ENCODE measurements at places on chromosomes 4 and X.

GRCh38 chr4:1968686-1969295, 40.0 kb downstream of the NELFA start:
- DNase-seq: no peak

DNA sequence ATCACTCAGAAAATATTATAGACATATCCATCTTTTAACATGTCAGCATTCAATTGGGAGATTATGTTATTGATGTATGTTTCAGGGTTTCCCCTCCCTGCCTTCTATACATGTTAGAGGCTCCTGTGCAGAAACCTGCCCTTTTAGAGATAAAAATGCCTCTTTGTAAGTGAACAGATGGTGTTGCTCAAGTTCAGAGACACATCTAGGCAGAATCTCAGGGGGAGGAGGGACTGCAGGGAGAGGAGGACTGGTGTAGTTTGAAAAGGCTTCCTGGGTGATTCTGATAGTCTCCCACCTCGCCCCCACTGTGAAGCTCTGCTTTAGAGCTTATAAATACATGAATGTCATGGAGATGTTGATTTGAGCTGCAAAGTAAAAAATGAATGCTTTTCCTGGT, 12.0 kb upstream of the UNC5C start:
- no peak for DNase-seq

DNA sequence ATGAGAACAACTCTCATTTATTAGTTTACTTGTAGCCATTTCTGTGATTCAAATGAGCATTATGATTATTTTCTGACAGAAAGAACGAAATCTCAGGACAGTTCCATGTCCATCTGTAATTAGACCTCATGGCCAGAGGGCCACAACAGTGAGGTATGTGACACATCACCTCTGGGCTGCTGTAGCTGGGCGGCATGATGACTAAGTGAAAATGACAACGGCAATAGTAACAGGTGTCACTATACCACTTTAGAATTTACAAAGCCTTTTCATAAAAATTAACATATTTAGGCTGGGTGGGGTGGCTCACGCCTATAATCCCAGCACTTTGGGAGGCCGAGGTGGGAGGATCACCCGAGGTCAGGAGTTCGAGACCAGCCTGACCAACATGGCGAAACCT, 252.6 kb downstream of the CBR4 start:
- DNase-seq: no peak

- DNase-seq: no peak
Observed at GRCh38 chrX:48465336-48465933, 4.6 kb downstream of the SLC38A5 start.

- DNase-seq: no peak
Observed at GRCh38 chrX:10756441-10756840, 136.1 kb upstream of the MID1 start.

DNA sequence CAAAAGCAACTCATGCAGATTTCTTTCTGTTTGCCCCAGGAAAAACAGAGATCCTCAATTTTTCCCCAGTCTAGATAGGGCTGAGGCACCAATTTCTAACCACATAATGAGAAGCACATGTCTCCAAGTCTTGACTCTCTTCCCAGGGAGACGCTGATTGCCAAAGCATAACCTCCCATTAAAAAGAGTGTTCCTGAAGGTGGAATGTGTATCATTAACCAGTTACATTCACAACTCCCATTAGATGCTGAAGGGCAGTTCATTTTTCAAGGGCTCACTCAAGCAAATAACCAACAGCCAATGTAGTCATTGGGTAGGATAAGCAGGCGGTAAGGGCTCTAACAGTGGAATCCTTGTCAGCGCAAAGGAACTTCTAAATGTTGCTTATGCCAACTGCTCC, 27.5 kb downstream of the TMEM47 start:
- DNase-seq: no peak

DNA sequence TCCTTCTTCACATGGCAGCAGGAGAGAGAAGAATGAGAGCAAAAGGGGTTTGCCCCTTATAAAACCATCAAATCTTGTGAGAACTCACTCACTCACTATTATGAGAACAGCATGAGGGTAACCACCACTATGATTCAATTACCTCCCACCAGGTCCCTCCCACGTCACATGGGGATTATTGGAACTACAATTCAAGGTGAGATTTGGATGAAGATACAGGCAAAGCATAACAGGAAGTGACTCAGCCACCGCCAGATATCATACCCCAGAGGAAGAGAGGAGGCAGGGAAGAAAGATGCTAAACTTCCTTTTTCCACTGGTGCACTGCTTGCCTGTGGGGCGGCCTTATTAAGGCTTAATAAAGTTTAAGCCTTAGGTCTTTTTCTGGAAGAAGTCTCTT, 766.1 kb downstream of the KCTD8 start:
- DNase-seq: no peak

- DNase-seq: no peak
Observed at GRCh38 chr4:44985152-44985551, 258.8 kb upstream of the GNPDA2 start.

DNA sequence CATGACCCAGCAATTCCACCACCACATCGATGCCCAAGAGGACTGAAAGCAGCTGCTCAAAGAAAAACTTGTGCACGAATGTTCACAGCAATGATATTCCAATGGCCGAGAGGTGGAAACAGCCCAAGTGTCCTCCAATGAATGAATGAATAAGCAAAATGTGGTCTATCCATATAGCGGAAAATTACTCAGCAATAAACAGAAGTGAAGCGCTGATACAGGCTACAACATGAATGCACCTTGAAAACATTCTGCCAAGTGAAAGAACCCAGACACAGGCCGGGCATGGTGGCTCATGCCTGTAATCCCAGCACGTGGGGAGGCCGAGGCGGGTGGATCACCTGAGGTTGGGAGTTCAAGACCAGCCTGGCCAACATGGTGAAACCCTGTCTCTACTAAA, 5.2 kb upstream of the SLC2A9 start:
- no peak for DNase-seq

DNA sequence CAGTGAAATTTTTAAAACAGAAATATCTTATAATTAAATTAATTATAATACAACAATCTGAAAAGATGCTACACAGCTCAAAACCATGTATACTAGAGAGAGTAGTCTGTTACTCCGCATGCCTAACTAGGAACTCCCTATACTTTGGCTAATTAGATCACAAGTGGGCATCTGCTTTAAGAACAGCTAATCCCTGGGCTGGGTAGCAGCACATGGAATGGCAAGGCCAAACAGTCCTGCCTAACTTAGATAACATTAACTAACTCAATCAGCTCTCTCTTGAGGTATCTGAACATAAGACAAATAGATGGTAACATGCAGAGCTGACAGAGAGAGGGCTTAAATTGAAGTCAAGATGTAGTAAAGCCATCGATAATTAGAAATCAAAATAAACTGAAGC, 9.9 kb downstream of the CHIC2 start:
- DNase-seq: no peak

- no peak for DNase-seq
Observed at GRCh38 chr4:11106190-11106589, 322.5 kb downstream of the HS3ST1 start.

- DNase-seq: no peak
Observed at GRCh38 chr4:168570466-168570865, 73.6 kb downstream of the PALLD start.

GRCh38 chr4:88807499-88807898, 109.9 kb upstream of the NAP1L5 start:
- no peak for DNase-seq

DNA sequence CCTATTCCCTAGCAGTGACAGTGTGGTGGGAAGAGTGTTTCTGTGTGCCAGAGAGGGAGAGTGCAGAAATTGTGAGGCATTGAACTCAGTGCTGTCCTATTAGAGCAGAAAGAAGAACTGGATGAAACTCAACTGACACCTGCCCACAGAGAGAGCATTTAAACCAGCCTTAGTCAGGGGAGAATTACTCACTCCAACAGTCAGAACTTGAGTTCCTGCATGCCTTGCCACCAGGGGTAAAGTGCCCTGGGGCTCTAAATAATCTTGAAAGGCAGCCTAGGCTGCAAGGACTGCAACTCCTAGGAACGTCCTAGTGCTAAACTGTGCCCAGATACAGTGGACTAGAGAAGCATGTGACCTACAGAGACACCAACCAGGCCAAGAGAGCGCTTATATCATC, 12.8 kb downstream of the CYSLTR1 start:
- DNase-seq: no peak

DNA sequence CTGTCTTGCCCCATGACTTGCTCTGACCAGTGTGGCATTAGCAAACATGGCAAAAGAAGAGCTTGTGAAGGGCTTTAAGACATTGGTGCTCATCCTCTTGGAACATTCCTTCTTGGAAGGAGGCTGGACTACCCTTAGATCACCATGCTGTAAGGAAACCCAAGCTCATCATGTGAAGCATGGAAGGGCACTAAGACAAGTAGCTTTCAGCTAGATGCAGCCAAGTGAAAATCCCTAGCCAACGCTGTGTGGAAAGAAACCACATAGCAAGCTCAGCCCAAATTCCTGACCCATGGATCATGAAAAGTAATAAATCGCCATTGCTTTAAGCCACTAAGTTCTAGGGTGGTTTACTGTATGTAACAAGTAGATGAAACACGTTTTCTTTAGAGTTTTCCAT, 12.4 kb upstream of the PACRGL start:
- no peak for DNase-seq

DNA sequence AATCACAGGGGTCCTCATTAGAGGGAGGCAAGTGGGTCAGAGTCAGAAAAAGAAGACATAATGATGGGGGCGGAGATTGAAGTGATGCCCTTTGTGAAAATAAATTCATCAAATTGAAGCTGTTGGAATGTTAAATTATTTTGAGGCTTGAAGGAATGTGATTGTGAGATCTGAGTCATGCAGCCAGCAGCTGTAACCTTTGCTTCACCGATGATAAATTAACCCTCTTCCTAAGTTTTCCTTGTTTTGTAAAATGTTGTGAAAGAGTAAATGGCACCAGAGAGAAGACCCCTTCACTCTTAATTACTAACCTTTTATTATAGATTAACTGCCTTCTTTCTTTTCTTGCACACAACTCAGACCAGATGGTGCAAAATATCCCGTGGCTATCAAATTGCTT, 47.7 kb upstream of the FAM9A start:
- no peak for DNase-seq

- no peak for DNase-seq
Observed at GRCh38 chrX:134073341-134073740, 87.9 kb upstream of the GPC3 start.

- no peak for DNase-seq
Observed at GRCh38 chr4:5824635-5825034, 68.3 kb downstream of the CRMP1 start.

DNA sequence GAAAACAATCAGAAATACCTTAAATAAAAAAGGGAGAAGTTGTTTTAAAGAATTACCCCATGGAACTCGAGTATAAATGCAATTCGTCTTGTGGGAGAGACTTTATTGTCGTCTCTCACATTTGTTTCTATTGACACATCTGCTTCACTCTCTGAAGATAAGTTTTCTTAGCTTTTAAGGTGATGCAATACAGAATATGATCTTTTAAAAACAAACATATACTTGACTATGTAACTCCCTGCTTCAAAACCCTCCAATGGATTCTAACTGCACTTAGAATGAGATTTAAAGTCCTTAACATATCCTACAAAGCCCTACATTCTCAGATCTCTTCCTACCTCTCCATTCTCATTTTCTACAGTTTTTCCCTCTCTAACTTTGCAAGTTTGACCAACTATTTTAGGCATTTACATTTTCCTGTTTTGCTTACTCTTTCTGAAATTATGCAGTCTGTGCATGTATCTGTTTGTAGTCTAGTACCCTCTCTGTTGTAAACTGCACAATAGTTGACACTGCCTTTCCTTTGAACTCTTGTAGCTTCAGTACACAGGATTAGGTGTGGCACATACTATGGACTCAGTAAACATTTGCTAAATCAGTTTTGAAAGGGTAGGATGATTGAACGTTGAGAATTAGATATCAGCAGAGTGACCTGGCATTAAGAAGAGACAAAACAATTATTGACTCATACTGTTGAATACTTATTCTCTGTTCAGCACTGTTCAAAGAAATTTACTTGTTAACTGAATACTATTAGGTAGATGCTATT, 59.8 kb downstream of the AGTR2 start:
- no peak for DNase-seq

GRCh38 chr4:119240128-119240527, 27.6 kb downstream of the USP53 start:
- DNase-seq: no peak

DNA sequence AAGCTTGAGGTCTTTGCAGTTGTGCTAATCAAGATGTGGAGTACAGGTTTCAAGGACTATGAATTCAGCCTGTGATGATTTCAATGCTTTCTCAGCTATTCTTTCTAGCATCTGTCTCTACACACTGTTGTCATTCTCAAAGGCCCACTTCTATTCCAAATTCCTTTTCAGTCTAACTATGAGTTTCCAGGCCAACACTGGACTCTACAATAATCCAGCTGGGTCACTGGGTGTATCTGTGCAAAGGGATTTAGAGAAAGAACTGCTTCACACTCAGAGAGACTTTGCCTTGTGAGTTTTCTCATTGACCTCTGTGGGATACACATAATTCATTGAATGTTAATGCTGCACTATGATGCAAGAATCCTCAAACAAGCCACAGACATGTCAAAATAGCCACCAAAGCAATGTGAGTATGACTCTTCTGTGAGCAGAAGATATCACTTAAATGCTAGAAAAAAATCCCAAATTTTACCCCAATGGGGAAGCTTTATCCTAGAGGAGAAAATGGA, 171.8 kb upstream of the CLNK start:
- no peak for DNase-seq

GRCh38 chr4:96073461-96073860, 233.6 kb downstream of the PDHA2 start:
- DNase-seq: no peak

DNA sequence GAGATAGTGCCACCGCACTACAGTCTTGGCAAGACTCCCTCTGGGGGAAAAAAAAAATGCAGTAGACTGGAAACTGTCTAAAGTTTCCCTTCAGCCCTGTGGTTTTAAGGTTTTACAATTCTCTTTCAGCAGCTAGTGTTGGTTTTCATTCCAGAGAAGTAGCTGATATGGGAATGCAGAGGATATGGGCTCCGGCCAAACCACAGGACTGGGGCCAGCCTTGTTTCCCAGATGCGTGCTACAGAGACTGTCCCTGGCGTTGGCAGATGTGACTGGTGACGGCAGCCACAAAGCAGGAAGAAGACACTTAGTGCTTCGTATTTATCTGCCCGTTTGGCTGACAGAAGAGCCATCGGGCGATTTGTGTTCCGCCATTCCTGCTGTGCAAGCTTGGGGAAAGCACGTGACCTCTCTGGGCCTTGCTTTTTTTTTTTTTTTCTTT, 43.2 kb downstream of the ZBTB49 start:
- DNase-seq: no peak

DNA sequence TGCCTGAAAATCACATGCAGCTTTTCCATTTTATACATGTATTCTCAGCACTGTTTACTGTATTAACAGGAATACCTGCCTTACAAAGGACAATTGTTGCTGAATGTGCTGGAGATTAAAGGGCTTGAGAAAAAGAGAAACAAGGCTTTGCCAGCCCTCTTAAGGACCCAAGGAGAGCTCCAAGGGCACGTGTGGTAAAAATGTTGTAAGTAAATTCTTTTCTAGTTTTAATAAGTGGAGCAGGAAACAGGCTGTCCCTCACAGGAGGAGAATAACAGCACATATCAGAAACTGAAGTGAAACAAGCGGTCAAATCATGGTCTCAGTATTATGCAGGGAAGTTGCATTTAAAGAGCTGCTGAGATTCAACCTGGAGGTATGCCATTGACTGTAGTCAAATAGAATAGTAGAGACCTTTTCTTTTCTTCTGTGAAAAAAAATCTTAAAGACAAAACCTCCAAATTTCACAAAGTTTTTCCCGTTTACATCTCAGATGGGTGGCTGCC, 18.5 kb downstream of the IGFBP7 start:
- no peak for DNase-seq

GRCh38 chrX:9442056-9442455, 22.8 kb upstream of the TBL1X start:
- no peak for DNase-seq

- no peak for DNase-seq
Observed at GRCh38 chr4:2067446-2068197, 8.5 kb downstream of the NAT8L start.

Measured in stimulated activated CD4-positive, alpha-beta T cell treated with anti-CD3 and anti-CD28 coated beads, Interleukin-1b, Interleukin-23, amount 100 ng/mL, for 1 hour (primary cell).